ENCODE measurements at places on chromosomes 7 and 10. TPM values are rescaled to one million over a fixed set of nuclear protein-coding genes. Genes with fewer than 3 reads are reported as not detected.

CCAR1 gene
- 102 TPM for total RNA-seq

MET gene
- total RNA-seq = 103 TPM

DNA sequence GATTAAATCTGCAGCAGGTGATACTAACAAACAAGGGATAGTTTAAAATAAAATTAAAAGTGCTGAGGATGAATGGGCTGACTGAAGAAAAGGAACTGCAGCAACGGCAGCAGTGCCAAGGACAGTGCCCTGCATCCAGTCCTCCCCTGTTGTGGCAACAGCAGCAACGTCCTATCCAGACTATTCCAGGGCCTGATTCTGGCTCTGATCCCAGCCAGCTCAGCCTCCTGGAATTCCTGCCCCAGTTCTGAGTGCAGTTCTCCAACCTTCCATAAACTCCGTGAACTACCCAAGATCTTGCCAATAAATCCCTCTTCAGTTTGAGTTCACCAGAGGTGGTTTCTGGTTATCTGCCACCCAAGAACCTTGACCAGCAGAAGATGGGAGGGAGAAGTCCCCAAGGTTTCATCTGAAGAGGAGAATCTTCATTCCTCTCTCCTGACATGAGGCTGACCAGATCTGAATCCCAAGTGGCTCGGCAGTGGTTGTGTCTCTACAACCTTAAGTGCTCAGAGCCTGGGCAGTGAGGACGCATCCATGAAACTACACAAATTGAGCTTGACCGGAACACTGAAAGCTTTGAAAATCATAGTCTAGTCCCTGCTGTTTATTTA is 115.8 kb downstream of the SORBS1 start:
- DNase-seq = peak; percentile 24

DNA sequence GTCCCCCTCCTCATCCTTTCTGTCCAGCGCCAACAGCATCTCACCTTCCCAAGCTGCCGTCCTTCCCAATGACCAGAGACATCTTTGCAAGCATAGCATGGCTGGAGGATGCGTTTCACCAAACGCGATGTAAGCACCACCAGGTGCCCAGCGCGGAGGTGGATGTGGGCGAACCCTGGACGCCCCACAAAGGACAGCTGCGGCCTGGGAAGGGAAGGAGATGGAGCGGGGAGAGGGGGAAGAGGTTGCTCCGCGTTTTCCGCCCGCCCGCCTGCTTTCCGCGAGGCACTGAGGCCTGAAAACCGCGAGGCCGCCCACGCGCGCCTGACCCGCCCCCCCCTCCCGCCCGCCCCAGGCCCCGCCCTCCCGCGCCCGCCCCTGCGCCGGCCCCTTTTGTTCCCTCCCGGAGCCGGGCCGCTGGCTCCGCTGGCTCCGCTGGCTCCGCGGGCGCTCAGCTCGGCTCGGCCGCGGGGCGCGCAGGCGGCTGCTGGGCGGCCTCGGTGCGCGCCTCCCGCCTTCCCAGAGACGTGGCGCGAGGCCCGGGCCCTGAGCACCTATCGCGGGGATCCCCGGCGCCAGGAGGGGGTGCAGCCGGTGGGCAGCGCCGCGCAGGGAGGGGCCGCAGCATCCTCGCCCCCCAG is at the start of gene CLIP2:
CLIP2 (plus strand) TSS at position 390 of the 641 bp plus-strand sequence. CDS start 28,140 bp downstream, outside the sequence.
- no peak for DNase-seq

GRCh38 chr7:22876986-22877729 is 54.5 kb upstream of the TOMM7 start:
- no peak for DNase-seq
